ENCODE measurements at places on chromosomes 5 and 9.
A peak's percentile ranks its signal among the peaks of the same experiment; 100 is the strongest.

DNA sequence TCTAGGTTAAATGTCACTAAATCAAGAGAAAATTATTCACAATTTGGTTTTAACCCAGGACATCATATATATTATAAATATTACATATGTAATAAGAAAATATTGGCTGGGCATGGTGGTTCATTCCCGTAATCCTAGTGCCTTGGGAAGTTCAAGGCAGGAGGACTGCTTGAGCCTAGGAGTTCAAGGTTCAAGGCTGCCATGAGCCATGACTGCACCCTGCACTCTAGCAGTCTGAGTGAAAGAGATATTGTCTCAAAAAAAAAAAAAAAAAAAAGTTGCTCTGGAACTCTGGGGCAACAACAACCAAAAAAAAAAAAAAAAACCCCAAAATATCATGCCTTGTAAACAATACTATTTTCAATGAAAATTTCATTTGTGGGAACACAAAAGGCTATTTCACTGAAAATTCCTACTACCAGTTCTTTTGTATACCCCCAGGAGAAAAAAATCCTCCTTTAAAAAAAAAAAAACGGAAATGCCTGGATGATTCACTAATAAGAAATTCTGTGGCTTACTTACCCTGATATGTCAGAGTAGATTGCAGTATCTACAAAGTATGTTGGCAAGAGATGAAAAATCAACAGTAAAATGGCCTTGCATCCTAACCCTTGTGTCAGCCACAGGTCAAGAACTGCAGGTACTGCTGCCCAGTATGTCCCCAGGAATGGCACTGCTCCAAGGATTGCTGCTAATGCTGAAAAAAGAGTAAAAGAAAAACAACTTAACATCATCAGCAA is 22.6 kb upstream of the CTNNAL1 start:
- peak; percentile 91 for DNase-seq

GRCh38 chr5:113384782-113385285 is 50.0 kb downstream of the TSSK1B start:
- DNase-seq, result no peak

- no peak for DNase-seq
Observed at GRCh38 chr9:133340256-133340655, 4.3 kb upstream of the SURF6 start.

DNA sequence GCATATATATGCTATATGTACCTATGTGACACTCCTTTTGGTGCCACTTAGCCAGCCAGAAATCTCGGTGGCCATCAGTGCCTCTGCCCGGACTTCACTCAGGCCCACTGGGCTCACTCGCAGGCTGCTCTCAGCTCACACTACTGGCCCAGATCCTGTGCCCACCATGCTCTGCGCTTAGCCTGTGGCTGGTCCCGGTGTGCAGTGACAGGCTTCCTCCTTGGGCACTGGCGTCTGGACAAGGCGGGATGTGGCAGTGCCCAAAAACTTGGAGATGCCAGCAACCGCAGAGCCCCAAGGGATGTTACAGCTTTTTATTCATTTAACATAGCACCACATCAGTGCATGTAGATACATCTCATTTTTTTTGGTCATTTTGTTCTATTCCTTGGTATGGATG is 77.4 kb downstream of the NREP start:
- DNase-seq, result no peak

GRCh38 chr9:135468854-135469521 is 10.6 kb upstream of the PPP1R26 start:
- DNase-seq, result peak; percentile 48

DNA sequence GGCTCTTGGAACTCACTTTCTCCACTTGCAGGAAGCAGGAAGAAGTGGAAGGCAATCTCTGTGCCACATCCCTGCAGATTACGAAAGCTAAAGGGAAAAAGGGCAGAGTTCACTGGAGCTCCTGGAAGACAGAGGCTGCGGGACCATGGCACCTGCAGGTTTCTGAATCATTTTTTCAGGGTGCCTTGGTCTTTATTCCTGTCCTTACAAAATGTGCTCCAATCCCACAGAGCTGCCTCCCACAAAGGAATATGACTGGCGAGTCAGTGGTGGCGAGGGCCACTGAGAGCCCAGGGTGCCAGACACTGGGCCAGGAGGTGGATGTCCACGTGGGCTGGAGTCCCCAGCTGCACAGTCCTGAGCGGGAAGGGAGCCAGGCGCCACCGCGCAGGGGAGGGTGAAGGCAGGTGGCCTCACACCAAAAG is 183.0 kb downstream of the FANCC start:
- DNase-seq, result no peak

DNA sequence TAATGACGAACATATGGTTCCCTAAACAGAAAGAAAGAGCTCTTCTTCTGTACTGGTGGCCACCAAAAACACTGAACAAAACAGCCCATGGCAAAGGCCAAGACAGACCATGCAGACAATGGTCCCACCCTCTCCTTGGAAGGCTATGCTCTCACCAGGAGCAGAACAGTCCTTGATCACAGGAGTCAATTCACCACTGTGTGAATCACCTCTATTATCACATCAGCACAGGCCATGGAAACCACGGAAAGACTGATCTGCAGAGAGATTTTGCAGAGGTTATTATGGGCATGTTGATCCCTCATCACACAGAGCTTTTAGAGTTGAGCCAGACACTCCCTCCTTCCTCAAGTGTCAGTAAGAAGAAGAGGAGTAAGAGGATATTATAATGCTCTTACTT is 134.0 kb upstream of the RASEF start:
- no peak for DNase-seq

GRCh38 chr9:1837453-1838084 is 177.6 kb upstream of the SMARCA2 start:
- DNase-seq, result peak; percentile 15

GRCh38 chr9:93427655-93428379 is 23.7 kb upstream of the FAM120A start:
- no peak for DNase-seq

DNA sequence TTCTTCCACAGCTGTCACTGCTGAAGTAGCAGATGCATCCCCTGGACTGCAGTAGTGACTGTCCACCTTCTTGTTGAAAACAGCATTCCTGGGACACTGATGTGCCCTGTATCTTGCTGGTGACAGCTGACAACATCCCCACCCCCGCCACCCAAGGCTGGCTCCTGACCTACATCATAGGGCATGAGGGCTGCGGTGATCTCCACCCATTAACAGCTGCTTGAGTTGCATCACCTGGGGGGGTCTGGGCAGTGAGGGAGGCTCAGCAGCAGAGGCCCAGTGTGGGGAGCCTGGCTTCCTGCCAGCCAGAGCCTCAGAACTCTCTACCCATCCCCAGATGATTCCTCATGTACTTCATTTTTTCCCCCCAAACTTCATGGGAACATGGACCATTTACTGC is 4.1 kb downstream of the PRUNE2 start:
- DNase-seq, result no peak

DNA sequence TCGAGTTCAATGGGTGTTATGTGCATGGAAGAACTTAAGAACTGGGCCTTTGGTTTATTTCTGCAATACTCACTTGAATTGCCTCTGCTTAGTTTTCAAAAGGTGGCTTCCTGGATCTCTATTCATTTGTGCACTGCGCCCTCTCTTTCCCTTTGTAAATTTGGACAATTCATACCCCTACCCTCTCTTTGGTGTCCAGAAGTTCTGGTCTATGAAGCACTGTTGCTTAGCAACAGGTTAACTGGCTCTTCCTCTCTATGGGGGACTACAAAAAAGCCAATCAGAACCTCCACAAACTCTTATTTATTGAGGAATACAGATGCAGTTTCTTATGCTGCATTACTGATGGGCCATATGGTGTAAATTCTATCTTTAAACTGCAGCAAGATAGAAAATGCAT is 13.5 kb upstream of the FAM120A start:
- no peak for DNase-seq

DNA sequence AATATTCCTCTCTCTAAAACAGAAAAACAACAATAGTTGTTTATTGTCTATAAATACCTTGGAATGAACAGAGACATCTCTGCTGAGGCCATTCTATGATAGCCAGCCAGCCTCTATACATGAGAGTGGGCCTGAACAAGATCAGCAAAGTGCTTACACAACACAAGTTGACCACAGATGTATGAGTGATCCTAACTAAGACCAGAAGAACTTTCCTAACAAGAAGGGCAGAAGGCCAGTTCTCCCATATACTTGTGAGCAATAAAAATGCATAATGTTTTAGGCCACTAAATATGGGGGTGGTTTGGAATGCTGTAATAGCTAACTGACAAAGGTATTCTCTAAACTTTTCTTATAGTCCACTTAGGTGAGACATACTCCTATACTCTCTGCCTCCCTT is 345.7 kb downstream of the SPATA31D1 start:
- peak; percentile 72 for DNase-seq

DNA sequence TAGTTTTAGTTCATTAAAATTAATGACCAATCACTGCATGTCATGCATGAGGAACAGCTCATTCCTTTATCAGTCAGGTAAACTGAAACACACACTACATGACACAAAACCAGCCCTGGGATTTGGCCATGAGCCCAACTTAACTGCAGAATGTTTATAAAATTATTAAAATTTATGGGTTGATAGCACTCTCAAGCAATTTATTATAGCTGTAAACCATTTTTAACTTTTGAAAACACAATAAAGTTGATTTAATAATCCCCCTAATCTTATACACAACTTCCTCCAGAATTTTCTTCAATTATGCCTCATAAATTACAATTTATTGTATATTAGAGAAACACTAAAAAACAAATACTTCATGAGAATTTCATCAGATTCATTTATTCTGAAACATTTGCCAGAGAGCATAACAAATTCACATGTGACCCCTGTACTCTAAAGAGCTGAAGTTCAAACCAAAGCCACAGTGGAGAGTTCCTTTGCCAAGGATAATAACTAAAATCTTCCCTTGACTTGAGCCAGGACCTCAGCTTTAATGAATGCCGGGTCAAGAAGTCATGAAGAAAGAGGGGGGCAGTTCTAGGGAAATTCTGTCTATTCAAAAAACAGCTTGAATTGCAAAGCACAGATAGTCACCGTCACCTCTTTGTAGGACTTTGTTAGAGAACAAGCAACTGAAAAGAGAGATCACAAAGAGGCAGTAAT is 763.7 kb upstream of the GRAMD2B start:
- DNase-seq, result peak; percentile 77

DNA sequence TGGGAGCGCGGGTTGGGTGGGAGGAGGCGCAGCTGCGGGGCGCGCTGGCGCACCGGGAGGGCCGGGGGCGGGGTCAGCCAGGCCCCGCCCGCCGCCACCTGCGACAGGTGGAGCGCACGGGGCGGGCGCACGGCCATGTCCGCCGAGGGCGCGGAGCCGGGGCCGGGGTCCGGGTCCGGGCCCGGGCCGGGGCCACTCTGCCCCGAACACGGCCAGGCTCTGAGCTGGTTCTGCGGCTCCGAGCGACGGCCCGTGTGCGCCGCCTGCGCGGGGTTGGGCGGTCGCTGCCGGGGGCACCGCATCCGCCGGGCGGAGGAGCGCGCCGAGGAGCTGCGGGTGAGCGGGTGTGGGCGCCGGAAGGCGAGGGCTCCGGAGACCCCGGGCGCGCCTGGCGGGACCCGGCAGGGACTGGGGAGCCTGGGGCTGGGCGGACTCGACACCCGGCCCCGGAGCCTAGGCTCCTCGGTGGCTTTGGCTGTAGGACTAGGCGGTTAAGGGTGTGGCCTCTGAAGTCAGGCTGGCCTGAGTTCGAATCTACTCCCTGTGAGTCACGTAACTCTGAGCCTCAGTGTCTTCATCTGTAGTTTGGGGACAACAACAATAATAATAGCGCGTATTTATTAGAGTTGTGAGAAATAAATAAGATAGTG is at the start of gene BSPRY:
BSPRY (plus strand) TSS at position 97 of the 650 bp plus-strand sequence; CDS start at position 136, 39 bp downstream.
- no peak for DNase-seq

DNA sequence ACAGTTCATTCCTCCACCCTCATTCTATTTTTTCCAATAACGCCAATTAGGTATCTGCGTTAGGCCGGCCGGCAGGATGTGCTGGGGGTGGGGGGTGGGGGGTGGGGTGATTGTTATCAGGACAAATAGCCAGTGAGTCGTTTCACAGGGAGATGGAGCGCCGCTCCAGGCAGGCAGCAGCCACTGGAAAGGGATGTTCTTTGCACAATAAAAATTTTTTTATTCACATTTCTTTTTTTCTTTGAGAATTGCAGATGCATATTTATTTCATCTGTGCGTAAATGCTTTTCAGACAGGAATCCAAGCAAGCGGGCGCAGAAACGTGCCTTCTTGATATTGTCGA is 4.1 kb downstream of the LMX1B start:
- no peak for DNase-seq

DNA sequence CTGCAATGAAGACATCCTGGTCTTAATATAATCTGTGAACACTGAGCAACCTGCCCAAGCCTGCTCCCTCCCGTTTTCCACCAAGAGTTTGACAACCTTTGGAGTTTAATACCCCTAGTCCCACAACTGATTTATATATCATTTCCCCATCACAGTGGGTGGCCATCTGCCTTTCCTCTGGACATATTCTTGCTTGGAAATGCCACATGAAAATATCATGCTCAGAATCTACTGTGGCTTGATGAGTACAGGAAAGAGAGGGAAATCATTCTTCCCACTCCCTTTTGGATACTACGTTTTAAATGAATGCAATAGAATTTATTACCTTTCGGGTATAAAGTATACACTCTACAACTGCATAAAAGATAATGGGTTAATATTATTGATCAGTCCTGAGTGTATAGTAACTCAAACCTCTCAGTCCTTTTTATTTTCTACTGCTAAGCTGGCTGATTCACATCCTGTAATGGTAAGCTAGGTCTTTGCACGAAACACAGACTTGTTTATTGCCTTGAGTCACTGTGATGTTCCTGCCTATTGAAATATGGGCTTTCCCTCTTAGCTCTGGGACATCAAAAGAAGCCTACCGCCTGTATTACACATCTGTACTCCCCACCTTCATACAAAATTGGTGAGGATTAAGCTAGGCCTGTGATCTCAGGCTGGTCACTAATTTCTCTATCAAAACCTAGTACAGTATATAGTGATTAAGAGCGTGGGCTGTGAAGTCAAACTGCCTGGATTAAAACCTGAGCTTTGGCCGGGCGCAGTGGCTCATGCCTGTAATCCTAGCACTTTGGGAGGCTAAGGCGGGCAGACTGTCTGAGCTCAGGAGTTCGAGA is 67.6 kb upstream of the NR5A1 start:
- DNase-seq, result peak; percentile 22

DNA sequence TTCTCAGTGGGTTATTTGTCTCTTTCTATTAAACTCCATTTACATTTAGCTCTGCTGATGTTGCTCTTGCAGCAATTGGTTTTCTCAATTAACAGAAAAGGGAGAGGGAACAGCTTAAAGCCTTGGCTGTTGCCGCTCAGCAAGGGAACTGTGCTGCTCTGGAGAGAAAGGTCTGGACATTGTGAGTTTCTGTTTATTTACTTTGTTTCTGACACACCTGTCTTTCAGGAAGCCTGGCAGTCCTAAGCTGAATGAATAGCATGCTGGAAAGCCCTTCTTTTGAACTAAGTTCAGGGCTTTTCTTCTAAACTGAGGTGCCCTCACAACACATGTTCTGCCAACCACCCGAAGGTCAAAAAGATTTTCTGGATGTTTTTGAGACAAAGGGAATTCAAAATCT is 491.9 kb downstream of the PDE4D start:
- DNase-seq, result no peak

- DNase-seq, result peak; percentile 70
Observed at GRCh38 chr5:149486726-149487635, 64.3 kb downstream of the CSNK1A1 start.

All from fibroblast of the aortic adventitia (primary cell).